ENCODE measurements at places on chromosomes 11 and 22. TPM values are rescaled to one million over a fixed set of nuclear protein-coding genes. Genes with fewer than 3 reads are reported as not detected.
A peak's percentile ranks its signal among the peaks of the same experiment; 100 is the strongest.

Gene P2RY6
- total RNA-seq, result not detected

- no peak for DNase-seq
Observed at GRCh38 chr11:114883472-114883871, 205.1 kb downstream of the NXPE2 start.

- no peak for DNase-seq
Observed at GRCh38 chr11:128745311-128746136, 51.7 kb downstream of the FLI1 start.

DNA sequence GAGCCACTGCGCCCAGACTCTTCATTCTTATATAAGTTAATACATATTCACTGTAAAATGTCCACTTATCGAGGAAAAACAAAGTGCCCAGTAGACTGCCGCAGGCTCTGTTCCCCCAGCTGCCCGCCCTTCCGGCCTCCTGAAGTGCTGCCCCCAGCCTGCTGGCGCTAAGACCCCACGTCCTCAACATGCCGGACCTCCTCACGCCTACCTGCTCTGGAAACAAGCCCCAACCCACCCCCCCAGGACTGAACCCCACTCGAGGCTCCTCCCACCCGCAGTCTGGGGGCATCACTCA lies 1.1 kb downstream of the GATD1 start:
- DNase-seq, result peak; percentile 50

DNA sequence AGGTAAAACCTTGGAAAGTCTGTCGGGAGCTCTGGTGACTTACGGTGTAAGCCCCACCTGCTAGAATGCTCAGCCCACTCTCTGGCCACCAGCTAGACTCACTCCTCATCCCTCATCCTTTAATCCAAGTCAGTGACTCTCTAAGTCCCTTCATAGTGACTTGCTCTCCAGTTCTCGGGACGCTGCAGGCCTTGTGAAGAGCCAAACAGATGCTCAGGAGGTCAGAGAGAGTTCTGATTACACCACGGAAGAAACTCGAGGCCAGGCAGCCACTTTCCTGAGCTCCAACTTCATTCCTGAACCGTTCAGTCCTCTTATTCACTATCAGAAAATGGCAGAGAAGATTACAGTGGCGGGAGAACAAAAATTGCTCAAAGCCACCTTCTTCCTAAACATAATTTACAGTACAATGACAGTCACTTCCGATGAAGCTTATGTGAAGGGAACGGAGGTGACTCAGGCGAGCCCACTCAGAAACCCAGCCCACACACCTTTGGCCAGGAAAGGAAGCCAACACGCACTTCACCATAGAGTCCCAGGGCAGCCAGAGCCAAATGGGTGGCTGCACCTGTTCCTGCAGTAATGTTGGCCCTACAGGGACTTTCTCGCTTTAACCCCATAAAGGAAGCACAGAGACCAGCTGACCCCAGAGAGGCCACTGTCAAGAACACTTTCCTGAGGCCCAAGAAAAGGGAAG lies 100.4 kb downstream of the GALNT18 start:
- no peak for DNase-seq

DNA sequence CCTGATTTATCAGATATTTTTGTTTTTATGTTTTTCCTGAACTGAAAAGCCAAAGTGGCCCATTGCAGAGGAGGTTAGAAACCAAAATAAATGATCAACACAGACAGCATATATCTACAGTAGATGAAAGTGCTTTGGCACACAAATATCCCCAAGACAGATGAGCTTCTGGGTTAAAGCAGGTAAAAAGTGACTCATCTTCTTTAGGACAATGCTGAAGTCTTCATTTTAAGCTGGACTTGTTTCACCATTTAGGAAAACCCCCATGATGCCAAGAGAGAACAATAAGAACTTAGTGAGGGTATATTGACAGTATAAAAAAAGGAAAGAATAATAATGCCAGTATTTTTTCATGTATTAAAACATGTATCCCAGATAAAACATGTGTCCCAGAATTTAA lies 100.8 kb upstream of the OR9G4 start:
- no peak for DNase-seq

GRCh38 chr11:100641456-100641855 lies 45.6 kb upstream of the ARHGAP42 start:
- no peak for DNase-seq

- DNase-seq, result no peak
Observed at GRCh38 chr11:313787-314553, at the start of gene IFITM1. TSS of gene IFITM1 (plus strand) at chr11:314040. CDS start at chr11:314171, 131 bp downstream.

Gene GGTLC3
- not detected for total RNA-seq

- no peak for DNase-seq
Observed at GRCh38 chr11:65809496-65809895, 22.6 kb downstream of the OVOL1 start.

Gene FBLN1
- total RNA-seq, result 168 TPM

DNA sequence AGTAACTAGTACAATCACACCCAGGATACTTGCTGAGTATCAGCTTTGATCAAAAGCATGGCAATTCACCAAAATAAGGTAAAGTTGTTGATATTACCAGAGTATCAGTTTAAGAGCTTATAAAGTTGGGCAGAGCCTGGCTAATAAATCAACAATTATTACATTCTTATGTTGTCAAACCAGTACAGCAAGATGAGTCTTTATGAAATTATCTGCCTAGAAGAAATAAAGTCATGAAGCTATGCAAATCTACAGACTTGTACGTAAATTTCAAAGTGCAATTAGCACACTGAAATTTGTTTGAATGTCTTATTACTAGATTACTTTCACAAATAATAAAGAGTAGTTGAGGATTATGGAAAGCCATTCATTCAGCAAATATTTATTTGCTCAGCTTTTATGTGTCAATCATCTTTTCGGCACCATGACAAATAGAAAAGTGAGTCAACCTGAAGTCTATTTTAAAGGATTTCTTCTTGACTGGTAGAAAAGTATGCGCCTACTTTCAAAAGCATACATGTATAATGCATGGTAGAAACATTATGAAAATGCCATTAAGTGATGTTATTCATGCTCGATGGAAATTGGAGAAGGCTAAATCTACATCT lies 5.0 kb upstream of the ANO3 start:
- no peak for DNase-seq

DNA sequence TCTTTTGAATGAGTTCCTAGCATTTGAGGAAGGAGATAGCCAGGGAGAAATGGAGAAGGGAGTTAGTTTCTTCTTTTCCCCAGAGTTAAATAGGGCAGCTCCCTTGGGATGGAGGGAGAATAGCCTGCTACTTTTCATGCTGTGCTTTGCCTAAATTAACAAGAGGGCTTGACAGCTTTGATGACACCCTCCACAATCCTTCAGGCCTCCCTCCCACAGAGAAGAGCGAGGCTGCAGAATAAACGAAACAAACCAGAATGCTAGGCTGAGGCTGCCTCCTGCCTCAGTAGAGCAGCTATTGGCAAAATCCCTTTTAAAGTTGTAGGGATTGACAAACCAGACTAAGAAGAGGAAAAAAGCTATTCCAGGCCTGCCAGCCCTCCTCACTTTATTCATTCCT lies 94.6 kb downstream of the C11orf58 start:
- no peak for DNase-seq

Gene OR10A2
- not detected for total RNA-seq

DNA sequence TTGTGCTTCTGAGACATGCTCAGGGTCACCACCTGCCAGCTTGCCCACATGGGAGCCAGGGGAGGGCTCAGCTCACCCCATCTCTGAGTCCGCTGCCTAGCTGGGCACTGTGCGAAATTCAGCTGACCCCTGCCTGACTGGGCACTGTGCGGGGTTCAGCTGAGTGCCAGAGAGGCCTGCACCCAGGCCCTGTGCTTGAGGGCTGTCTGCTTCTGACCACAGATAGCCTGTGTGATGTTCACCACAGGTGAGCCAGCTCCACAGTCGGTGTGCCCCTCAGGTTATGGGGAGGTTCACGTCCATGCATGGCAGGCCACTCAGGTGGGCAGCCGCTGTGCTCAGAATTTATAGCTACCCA lies 84.5 kb upstream of the SUSD2 start:
- DNase-seq, result no peak

DNA sequence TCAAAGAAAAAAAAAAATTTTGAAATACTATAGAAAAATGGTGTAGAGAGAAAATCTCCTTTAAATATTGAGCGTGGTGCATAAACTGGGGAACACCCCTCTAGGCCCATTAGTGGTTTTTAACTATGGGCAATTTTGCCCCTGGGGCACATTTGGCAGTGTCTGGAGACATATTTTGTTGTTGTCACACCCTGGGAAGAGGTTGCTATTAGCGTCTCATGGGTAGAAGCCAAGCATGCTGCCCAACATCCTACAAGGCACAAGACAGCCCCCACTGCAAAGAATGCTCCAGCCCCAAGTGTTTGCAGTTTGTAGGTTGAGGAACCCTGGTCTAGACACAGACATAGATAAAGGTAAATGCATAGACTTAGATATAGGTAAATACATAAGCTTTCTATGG lies 92.6 kb downstream of the KIAA1671 start:
- DNase-seq, result no peak

Gene IFITM1
- total RNA-seq, result 394 TPM

Gene NUDT8
- 8.3 TPM for total RNA-seq

Gene SHISA8
- total RNA-seq, result 0.90 TPM

- DNase-seq, result no peak
Observed at GRCh38 chr11:4962816-4963215, 7.3 kb upstream of the OR51A2 start.

DNA sequence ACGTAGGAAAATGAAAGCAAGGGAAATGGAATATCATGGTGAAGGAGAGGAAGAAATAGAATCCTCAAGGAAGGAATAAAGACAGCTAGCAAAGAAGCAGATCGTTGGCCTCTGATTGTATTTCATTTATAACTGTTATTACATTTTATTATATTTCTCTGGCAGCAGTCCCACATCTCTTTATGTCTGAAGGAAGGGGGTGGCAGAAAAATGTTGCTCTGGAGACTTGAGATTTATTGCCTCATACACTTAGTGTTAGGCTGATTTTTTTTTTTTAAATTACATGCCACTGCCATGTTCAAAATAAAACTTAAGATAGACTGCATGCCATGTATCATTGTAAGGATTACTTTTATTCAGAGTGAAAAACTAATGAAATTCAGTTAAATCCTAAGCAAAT lies 971.7 kb upstream of the CHORDC1 start:
- no peak for DNase-seq

- DNase-seq, result no peak
Observed at GRCh38 chr11:69167130-69167915, 11.6 kb downstream of the SMIM38 start.

GRCh38 chr11:13327421-13327820 lies 49.8 kb downstream of the BMAL1 start:
- DNase-seq, result no peak

GRCh38 chr11:76169473-76169896 lies 36.8 kb downstream of the WNT11 start:
- DNase-seq, result no peak

GRCh38 chr11:119780222-119780953 lies 51.4 kb upstream of the NECTIN1 start:
- no peak for DNase-seq

GRCh38 chr11:44950625-44951476 lies at the start of gene TP53I11:
TSS of gene TP53I11 (minus strand) at chr11:44950883. CDS start at chr11:44938335, 12,548 bp downstream.
- no peak for DNase-seq

DNA sequence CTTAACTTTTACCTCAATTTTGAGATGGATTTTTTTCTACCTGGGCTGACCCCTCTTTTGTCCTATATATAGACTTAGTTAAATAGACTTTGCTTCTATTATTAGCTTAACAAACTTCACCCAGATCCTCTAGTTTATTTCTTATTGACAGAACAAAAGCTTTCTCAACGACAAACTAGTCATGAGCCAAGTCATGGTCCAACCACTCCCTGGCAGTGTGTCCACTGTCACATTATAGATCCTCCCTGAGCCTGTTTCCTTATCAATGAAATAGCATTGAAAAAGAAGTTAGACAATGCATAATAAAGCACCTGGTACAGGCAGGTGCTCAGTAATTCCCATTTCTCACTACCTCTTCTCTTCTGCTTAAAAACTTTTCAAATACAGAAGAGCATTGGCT lies 155.1 kb downstream of the SPON1 start:
- DNase-seq, result no peak

GRCh38 chr11:108221911-108222573 lies 396 bp downstream of the NPAT start:
- DNase-seq, result no peak

DNA sequence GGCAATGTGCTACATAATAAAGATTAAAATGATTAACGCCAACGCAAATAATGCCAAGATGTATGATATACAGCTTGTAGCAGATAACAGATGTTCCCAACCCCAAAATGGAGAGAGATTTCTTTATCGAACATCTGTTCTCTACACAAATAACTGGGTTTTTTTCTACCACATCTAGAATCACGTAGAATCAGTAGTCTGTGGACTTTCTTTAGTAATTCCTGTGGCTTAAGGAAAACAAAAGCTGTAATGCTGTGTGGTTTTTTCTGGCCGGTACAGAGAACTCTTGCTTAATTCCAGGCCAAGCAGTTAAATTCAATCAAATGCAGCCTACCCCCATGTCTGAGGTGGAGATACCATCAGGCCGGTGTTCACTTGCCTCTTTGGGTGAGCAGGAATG lies 303.4 kb downstream of the FAT3 start:
- no peak for DNase-seq

Gene OLFML1
- total RNA-seq, result 0.24 TPM
